EH (cell line): ENCODE measurements at places on chromosomes 3 and 15.

GRCh38 chr3:146148468-146148931, 12.5 kb downstream of the PLOD2 start:
- no peak for DNase-seq

GRCh38 chr15:90401495-90401894, 13.5 kb downstream of the IQGAP1 start:
- DNase-seq = no peak

- no peak for DNase-seq
These were observed 98.1 kb downstream of the SSR3 start for GRCh38 chr3:156456771-156457224.

DNA sequence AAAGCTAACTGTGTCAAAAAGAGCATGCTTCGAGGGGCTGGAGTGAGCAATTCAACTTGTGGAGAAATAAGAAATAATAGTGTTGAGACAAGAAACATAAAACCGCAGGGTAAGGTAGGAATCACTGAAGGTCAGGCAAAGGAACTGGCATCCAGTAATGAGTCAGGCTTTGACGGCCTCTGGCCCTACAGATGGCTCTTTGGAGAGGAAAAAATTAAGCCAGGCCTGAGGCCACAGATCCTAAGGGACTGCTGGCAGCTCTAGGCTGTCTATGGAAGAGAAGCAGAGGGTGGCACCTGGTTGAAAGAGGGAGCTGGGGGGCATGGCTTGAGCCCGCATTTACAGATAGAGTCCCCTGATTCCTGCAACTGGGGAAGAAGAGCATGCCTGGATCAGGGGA, 28.6 kb upstream of the ZSCAN2 start:
- no peak for DNase-seq

DNA sequence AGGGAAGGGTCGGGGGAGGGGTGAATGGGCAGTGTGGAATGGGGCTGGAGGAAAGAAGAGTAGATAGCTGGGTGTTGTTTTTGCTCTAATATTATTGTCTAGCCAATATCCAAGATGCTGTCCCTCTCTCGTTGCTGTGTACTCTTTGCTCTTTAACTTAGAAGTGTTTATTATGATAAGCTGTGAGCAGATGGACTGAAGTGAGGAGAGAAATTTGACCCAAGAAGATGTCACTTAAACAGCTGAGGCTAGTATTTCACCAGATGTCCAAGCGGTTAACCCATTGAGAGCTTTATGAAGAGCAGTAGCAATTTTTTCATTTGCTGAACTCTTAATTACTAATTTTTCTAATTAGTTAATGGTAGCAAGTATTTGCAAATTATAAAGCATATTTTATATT, 212.2 kb upstream of the TP63 start:
- no peak for DNase-seq

DNA sequence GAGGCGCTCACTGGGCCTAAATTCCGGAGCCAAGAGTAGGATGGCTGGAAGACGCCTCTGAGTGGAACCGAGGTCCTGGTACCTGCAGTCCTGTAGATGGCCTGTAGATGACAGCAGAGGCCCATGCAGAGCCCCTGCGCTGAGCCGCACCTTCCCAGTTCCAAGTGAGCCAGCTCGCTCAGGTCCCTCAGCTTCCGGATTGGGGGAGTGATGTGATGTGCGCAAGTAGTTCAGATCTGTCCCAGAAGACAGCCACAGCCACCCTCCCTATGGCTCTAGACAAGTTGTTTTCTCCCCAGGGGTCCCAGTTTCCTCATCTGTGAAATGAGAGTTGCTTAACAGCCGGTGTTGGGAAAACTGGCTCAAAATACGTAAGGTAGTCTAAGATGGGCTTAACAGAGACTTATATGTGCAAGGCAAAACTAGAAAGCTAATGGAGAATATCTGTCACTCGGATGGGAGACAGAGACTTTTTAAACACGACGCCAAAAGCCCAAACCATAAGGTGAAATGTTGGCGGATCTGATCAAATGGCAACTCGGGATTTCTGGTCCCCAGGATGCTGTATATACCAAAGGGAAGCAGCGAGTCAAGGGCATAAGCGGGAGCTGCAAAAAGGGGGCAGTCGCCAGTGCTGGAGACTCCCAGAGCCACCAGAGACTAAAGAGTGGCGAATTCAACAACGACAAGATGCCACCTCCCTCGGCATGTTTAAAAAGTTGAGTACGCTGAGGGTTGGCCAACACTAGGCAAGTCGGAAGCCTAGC, 765 bp upstream of the MAPKAPK3 start:
- peak; percentile 83 for DNase-seq

DNA sequence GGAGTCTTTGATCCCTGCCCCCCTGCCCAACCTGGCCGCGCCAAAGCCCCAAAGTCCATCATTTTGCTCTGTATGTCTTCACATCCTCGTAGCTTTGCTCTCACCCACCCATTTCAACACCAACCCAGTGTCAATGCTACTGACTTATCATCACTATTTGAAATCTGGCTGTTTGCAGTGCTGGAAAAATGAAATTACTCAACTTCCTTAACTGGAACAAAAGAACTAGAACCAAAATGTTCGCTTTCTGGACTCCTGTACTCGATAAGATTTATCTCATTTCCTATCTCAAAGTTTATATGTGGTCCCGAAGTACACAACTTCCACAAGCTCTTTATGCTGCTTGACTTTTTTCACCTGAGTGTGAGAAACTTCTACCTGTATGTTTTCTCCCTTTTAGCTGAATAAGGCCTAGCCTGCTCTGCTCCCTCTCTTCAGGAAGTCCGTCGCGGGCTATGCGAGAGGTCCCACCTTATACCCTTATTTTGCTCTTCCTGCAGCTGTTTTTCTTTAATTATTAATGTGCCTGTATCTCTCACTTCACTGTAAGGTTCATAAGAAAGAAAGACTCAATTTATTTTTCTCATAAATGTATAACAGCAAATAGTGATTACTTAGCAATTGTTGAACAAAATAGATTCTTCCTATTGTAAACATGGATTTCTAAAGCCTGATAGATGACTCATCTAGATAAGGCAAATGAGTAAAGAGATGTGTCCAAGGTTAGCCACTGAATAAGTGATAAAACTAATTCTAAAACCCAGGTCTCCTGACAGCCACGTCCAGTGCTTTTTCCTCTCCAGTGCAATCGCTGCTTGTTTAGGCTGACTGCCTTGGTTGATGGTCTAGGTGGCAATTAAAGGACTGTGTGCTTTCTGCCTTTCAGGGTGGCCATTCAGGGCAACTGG, 464.1 kb upstream of the TPRG1 start:
- DNase-seq = no peak
